ENCODE measurements at places on chromosomes 2 and 18.
A peak's percentile ranks its signal among the peaks of the same experiment; 100 is the strongest.

- no peak for DNase-seq
Measured at GRCh38 chr18:6478121-6478520, 63.4 kb upstream of the L3MBTL4 start.

DNA sequence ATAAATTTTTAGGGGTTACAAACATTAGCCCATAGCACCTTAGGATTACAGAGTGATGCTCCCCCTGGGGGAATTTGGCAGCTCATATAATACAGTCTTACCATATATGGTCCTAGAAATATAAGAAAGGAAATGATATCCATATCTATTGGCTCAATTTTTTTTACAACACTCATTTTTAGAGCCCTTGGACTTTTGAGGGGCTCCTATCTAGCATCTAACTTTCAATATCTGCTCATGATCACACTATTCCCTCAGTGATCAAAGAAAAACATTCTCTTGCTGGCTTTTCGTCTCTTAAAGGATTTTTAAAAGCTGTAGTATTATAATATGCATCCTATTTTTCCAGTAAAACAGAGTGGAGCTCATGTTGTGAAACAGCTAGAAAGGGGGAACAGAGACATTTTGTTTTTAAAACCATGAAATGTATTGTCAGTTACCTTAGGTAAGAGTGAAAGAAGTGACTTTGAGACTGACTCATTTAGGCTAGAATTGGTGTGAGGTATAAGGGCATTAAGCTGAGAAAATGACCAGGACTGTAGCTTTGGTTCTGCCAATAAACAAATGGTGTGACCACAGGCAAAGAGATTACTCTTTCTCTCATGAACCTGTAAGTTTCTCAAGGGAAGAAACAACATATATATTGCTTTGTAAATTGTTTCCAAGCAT, 65.8 kb downstream of the ALPK2 start:
- peak; percentile 59 for DNase-seq

- no peak for DNase-seq
Measured at GRCh38 chr2:208049006-208049405, 23.7 kb upstream of the PLEKHM3 start.

DNA sequence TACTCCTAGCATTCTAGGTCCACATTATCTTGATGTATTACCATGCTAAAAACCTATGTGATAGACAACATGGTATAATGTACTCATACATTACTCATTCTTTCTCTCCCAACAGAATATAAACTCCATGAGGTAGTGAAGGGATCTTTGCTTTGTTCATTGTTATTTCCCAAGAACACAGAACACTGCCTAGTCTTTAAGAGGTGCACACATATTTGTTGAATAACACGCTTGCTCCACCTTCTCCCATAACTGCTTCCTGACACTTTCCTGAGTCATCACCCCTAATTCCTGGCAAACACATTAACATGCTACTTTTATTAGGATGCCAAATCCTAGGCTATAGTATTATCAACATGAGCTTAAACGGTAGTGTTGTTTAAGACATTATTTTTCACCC, 41.3 kb downstream of the REV1 start:
- DNase-seq: no peak

GRCh38 chr2:24766609-24767008, 26.6 kb downstream of the PTRHD1 start:
- peak; percentile 57 for DNase-seq

DNA sequence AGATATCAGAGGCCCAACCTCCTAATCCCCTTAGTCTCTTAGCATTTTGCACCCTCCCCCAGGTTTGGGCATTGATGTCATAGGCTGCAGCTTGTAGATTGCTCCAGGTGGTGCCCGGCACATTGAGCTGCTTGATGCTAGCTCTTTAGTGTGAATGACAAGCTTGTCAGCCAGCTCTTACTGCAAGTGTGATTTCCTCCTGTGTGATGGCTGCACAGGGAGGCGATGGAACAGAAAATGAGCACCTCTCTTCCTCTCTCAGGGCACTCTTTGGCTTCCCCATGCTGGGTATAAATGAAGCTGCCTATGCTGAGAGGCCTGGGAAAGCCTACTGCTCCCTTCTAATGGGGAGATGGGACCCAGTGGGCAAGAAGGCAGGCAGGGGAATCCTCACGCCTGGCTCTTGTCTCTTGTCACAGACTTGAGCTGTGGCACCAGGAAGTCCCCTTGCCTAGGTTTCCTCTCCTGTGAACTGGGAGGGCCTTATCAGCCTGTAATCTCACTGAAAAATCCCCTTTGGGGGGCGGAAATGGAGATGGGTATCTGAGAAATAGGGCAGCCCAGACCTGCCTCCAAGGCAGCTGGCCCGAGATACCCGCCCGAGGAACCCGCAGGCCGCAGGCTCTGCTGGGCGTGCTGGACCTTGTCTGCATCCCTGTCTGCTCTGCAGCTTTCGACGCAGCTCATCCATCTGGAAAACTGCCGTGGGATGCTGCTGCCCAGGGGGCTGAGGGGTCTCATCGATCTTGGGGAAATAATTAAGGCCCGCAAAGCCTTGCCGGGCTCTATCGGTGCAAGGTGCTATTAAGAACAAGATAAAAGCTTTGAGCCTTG, 163.5 kb upstream of the CXCR4 start:
- DNase-seq: peak; percentile 65

GRCh38 chr2:46086578-46087070, 210.6 kb upstream of the EPAS1 start:
- DNase-seq: no peak

- no peak for DNase-seq
Measured at GRCh38 chr2:129459200-129459876, 520.1 kb upstream of the RAB6C start.

- DNase-seq: no peak
Measured at GRCh38 chr2:182020286-182021070, 34.8 kb downstream of the PPP1R1C start.

GRCh38 chr2:12196495-12196894, 450.1 kb downstream of the LPIN1 start:
- DNase-seq: no peak

DNA sequence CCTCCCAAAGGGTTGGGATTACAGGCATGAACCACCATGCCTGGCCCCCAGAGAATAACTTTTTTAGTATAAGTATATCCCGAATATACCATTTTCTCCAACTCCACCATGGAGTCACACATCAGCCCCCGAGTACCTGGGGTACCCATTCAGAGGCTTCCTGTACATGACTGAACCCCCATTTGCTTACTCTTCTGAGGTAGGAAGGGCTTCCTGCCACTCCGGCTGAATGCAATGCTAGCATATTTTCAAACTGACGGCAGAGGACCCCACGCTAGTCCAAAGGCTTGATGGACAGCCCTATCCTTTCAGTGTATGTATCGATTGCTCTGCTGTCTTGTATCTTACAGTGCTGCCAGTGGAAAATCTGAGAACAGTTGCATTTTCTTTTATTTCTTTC, 220.6 kb upstream of the SH3BP4 start:
- no peak for DNase-seq

DNA sequence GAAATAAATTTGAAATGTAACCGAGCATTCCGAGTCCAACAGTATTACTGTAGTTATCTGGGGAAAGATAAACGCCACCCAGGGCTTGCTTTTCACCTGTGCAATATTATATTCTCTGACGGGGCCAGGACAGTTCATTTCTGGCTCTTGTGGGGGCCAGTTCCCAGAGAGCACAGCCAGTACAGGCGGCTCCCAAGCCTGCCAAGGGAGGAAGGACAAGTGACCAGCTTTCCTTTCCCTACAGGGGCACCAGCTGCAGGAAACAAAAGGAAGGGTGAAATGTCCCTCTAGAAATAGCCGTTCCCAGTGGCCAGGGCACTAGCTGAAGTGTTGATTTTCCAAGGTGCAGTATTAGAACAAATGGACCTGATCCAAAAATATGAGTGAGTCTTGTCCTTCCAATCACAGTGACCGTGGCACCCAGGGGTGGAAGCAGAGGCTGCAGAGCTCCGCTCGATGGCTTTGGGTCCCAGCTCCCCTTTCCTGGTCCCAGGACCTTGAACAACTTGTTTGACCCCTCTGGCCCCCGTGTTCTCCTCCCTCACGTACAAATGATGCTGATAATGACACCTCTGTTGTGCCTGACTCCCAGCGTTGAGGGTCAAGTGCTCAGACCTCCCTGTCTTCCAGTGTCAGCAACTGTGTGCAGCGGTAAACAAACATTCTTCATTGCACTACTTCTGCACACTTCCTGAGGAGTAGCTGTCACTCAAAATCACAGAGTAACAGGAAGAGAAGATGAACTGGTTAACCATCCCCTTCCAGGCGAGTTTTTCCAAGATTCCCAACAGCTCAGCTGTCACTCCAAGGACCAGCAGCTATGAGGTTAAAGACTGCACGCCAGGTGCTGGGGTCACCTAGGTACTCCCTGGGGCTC, 40.9 kb downstream of the GYPC start:
- DNase-seq: no peak

DNA sequence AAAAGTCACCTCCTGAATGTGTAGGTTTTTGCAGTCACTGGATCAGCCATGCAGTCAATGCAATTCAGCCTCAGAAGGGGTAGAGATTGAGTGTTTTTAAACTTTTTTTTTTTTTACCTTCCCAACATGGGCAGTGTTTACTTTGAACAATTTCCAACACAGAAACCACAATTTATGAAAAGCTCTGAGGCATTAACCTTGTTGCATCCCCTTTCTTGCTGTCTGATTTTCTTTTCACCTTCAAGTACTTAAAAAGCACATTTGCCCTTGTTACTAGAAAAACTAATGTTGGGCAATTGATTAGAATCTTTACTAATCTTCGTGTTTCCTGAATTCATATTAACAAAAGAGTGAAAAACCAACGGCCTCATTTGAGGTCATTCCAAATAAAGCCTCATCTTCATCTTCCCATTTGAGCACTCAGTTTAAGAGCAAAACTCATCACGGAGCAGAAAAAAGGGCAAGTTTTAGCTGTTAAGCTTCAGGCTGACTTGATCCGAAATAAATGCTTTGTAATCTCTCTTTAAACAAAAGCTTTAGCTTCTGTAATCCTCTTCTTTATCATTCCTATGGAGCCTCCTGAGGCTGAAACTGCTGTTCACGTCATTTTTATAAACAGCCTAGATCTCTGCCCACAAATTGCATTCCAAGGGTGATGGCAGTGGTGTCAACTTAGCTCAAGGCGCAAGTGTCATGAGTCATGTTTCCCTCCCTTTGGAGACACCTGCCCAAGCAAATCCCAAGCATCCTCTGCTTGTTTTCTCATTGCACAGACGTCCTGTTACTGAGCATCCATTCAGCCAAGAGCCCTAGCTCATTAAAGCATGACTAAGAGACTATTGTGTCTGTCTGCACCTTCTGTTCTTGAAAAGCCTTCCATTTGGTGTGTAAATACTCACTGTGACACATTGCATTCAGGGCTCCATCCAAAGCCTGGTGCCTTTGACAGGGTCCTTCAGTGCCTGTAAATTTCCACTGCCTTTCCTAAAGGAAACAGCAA, 107.7 kb downstream of the HNMT start:
- DNase-seq: no peak

GRCh38 chr18:48336332-48336731, 72.9 kb downstream of the ZBTB7C start:
- no peak for DNase-seq

GRCh38 chr2:157432475-157433106, 11.3 kb downstream of the CYTIP start:
- peak; percentile 28 for DNase-seq

DNA sequence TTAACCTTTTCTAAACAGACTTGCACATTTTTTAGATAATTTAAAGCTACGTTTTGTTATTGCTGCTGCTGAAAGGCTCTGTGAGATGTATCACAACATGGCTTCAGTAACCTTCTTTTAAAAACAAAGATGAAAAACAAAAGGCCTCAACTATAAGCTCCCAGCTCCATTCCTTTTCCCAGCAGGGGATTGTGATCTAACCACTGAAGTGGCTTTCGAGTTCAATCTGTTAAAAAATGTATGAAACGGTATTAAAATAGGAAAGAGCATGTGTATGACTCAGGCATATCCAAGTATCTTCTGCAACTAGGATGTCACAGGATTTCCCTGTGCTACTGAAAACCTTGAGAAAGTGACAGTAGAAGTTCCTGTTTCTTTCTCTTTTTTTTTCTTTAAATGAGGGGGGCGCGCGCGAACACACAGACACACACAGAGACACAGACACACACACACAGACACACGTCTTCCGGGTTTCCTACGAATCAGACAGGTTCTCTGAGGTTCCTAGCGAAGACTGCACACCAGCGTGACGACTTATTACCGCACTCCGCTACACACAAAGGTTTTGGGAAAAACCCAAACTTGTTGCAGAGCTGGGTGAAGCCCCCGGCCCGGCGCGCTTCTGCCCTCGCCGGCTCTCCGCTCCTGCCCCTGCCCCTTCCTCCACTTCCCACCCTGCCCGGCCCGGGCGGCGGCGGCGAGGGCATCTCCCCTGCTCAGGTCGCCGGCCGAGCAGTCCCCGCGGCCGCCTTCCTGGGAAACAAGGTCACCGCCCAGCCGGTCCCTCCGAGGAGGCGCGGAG, 86.8 kb downstream of the RBMS1 start:
- DNase-seq: peak; percentile 83

DNA sequence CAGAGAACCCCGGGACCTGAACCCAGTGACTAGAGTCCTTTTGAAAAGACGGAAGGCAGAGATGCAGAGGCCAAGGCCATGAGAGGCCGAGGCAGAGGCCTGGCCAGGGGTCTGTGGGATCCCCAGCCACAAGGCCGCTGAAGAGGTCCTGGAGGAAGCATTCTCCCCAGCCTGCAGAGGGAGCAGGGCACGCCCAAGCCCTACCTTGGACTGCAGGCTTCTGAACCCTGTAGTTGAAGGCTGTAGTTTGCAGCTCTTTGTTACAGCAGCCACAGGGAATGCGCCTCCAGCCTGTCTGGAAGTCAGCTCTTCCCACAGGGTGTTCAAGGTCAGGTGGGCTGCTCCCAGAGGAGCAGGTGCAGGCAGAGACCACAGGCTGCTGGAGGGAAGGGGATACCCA, 22.1 kb upstream of the PXDN start:
- DNase-seq: no peak

DNA sequence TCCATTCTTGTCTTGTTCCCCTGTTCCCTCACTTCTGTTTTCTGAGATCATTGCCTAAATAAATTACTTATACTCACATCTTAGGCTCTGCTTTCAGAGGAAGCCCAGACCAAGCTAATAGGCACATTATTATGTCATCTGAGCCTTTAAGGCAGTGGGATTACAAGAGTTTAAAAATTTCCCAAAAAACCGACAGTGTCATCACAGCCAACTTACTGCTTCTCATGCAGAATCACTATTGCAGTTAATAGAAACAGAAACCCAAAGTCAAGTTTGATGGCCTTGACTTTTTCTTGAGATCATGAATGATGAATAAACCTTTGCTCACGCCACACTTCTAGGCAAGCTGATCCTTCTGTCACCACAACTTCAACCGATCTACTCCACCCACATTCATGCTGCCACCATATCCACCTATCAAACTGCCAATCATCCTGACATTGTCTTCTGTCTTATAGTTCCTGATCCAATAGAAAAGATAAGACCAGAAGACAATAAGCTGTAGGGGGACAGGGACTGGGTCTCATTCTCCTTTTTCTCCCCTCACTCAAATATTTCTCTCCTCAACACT, 142.7 kb upstream of the CREB1 start:
- no peak for DNase-seq

GRCh38 chr18:46712406-46712805, 44.4 kb downstream of the ST8SIA5 start:
- no peak for DNase-seq

GRCh38 chr2:235025800-235026536, 74.2 kb downstream of the SH3BP4 start:
- no peak for DNase-seq
